ENCODE measurements at places on chromosomes 2 and 18.

GRCh38 chr2:163077241-163077640, 238.7 kb upstream of the KCNH7 start:
- DNase-seq: no peak

- DNase-seq: no peak
Observed at GRCh38 chr2:147365622-147366021, 479.2 kb upstream of the ACVR2A start.

- no peak for DNase-seq
Observed at GRCh38 chr18:12408247-12408869, 629 bp downstream of the PRELID3A start.

DNA sequence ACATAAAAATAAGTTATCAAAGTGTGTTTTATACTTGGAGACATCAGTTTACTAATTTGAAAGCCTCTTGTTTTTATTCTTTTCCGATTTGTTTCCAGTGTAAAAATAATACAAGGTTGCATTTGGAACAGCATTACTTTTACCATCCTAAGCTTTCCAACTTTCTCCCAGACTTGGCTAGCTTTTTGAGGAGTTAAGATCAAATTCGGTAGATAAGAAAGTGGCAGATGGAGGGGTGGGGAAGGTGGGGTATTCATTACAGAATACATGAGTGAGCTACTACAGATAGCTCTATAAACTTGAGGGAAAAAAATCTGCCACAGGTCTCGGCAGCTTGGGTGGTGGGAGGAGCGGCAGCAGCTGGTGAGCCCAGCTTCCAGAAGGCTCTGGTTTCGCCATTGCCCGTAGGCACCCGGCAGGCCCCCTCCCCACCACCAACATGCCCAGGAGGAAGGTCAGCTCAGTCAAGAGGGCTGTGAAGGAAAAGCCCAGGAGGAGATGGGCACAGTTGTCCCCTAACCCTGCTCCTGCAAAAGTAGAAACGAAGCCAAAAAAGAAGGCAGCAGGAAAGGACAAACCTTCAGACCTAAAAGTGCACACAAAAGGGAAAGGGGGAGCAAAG, 18.6 kb upstream of the RMC1 start:
- DNase-seq: no peak

- no peak for DNase-seq
Observed at GRCh38 chr2:42446503-42447271, 47.1 kb downstream of the KCNG3 start.

DNA sequence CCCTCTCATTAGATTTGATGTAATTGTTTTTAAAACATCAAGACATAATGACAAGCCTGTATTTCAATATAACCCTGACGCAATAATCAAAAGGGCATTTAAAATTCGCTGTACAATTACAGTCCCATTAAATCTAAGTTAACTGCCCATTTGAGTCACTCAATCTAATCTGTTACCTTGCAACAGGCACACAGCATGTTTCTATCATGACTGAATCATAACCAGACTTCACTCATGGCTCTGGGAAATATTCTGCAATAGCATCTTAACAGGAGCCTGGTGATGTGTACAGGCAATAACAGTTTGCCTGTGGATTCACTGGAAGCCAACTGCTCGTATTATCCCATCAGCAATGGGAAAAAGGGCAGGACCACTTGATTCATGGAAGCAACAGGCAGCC, 142.3 kb upstream of the NCKAP5 start:
- no peak for DNase-seq

- no peak for DNase-seq
Observed at GRCh38 chr18:76255070-76255683, 239.9 kb downstream of the ZNF516 start.

- DNase-seq: no peak
Observed at GRCh38 chr2:80298954-80299353, 5.6 kb downstream of the LRRTM1 start.

DNA sequence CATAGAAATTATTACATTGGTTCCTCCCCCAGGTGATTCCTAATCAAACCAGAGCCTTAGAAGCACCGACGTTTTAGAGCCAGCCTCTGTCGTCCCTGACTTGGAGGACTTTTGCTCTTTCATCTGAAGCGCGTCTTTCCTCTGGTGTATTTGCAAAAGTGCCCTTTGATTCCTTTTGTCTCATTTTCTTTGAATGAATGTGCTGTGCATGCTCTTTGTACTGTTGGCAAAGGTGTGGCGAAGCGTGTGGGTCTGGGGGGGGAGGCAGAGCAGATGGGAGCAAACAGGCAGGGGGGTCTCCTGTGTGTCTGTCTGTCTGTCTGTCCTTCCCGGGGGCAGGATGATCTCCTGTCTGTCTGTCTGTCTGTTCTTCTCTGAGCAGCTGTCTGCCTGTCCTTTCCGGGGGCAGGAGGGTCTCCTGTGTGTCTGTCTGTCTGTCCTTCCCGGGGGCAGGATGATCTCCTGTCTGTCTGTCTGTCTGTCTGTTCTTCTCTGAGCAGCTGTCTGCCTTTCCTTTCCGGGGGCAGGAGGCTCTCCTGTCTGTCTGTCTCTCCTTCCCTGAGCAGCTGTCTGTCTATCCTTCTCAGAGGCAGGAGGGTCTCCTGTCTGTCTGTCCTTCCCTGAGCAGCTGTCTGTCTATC, 205.5 kb upstream of the MYT1L start:
- no peak for DNase-seq

DNA sequence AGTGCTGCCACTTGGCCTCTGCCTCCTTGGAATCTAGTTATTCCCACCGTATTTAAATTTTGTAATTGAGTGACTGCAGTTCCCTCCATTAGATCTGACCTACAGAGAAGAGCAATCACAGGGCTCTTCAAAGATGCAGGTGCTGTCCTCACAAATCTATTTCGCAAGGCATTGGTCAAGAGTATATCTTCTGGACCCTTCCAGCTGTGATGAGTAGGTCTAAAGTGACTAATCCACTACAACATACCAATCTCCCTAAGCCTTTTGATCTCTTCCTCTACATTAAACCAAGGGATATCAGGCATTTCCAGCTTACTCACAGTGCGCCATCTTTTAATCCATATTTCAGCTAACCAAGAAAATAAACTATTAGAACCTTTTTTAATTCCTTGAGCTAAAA, 65.1 kb upstream of the COL3A1 start:
- no peak for DNase-seq

- DNase-seq: no peak
Observed at GRCh38 chr2:235960011-235960715, 208.0 kb downstream of the GBX2 start.

DNA sequence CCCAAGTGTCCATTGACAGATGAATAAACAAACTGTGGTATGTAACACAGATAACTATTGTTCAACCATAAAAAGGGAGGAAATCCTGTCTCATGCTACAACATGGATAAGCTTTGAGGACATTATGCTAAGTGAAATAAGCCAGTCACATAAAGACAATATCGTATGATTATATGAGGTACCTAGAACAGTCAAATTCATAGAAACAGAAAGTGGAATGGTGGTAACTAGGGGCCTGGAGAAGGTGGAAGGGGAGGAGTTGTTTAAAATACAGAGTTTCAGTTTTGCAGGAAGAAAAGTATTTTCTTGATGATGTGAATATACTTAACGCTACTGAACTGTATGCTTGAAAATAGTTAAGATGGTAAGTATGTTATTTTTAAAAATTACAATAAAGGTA, 304.6 kb upstream of the CXCR4 start:
- no peak for DNase-seq

DNA sequence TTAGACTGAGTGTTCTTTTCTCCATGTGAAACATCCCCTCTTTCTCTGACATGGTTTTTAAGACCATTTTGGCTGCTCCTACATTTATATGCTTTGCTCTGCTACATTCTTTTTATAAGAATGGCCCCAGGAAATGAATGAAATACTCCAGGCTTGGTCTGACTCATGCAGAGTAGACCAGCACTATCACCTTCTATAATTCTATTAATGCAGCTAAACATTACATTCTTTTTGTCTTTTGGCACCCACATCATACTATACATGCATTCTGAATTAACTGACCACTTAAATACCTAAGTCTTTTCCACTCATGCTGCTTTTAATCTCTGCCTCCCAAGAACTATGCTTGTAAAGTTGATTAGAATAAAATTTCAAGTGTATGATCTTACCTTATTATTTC, 94.1 kb downstream of the AAK1 start:
- no peak for DNase-seq

- DNase-seq: no peak
Observed at GRCh38 chr2:54876764-54877163, 153.3 kb downstream of the EML6 start.

DNA sequence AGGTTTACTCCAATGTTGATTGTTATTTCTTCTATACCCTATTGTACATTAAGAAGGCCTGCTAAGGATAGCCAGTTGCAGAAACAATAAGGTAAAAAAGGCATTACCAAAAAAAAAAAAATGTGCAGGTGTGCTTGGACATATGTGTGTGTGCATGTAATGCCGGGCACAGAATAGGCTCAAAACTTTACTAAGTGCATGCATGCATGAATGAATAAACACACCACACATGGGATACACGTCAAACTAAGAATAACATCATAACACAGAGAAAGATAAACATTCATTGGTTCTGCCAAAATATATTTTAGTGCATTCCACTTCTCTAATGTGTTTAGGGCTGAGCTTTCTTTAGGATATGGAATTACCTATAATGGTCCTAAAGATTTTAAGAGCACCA, 298.2 kb downstream of the TCF4 start:
- no peak for DNase-seq

DNA sequence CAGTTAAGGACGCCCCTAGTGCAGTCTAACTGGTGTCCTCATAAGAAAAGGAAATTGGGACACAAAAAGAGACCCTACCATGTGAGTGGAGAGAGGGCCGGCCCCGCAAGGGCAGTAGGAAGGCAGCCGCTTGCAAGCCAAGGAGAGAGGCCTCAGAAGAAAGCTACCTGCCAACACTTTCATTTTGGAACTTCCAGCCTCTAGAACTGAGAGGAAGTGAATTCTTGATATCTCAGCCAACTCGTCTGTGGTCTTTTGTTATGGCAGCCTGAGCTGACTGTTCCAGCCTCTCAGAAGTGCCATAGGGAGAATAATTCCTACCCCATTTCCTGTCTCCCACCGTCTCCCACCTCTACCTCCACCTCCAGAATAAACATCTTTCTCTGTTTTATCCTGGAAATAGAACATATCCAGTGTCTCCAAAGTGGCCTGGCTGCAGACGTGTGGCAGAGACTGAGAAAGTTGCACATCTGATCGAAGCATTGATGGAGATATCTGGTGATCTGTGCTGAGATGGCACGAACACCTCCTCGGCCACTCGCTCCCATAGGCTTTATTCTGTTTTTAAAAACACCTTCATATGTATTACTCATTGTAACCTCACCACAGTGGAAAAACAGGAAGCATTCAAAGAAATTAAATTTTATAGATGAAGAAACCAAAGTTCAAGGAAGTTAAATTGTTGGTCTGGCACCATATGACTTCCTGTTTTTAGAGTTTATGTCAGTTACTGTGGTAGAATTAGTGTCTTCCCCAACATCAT, 39.5 kb upstream of the MARCO start:
- DNase-seq: no peak

DNA sequence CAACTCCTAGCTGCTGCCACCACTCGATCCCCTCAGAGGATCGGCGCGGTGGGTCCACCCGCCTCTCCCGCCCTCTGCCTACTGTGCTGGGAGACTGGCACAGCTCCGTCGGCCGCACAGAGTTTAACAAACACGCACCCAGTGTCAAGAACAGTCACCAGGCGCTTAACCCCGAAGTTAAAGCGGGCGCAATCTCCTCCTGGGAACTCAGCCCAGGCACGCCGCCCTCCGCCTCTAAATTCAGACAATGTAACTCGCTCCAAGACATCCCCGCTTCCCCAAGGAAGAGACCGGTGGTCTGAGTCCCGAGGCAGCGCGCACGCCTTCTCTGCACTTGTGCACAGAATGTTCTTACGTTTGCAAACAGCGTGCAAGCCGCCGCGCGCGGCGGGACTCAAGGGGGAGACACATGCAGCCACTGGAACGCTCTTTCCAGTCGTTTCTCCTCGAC, 533 bp downstream of the CXCR4 start:
- no peak for DNase-seq

GRCh38 chr2:187055463-187055862, 206.5 kb upstream of the ZSWIM2 start:
- DNase-seq: no peak

GRCh38 chr2:202337151-202337550, 39.0 kb upstream of the BMPR2 start:
- DNase-seq: no peak

- DNase-seq: no peak
Observed at GRCh38 chr2:182713601-182714000, 2.5 kb upstream of the DNAJC10 start.

GRCh38 chr2:240024766-240025165, 376 bp downstream of the NDUFA10 start:
- no peak for DNase-seq

DNA sequence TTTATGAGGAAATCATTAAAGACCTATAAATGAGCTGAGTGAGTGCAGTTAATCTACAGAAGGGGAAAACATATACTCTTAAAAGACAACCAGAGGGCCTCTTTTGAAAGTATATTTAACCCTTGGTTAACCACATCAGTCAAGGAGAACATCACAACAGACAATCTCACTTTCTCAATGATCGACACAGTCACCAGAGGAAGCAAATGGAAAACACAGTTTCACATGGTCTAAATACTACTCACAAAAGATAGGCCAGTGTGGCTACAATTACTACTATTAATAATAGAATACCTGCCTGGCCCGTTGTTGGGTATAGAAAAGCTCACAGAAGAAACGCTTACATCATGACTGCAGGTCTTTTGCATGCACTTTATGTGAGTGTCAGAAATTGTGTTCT, 426.2 kb downstream of the NCKAP5 start:
- DNase-seq: no peak

- no peak for DNase-seq
Observed at GRCh38 chr2:54574107-54574859, 118.2 kb downstream of the SPTBN1 start.

DNA sequence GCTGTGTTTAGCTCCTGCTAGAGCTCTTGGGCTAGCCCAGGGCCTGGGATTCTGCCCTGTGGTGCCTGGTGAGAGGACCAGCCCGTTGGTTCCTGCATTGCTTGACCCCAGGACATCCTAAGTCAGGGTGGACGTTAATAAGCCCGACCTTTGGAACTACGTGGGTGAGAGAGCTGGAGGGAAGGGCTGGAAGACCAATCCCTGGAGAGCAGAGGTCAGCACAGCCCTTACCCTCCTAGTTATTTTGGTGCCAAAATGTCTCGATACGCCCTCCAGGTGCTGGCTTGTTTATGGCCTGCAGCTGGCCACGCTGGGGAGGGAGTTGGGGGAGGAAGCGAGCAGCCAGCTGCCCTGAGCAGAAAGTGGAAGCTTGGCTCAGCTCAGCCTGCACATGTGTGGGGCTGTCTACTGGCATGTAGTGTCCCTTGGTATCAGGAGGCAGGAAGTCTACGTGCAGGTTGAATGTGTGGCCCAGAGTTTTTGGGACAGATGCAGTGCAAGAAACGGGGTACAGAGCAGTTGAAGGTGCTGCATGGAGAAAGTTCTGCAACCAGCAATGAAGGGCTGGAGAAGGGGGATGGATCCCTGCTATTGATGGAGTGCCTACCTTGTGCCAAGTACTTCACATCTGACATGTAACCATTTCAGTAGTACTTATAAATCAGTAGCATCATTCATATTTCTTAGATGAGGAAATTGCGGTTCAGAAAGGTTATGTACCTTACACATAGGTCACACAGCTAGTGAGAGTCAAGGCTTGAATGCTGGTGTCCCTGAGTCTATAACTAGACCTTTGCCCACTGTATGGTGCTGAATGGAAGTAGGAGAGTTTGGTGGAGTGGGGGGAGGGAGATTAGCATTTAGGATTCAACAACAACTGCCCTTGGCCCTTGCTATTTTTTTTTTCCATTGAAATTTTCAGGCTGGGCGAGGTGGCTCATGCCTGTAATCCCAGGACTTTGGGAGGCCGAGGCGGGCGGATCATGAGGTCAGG, 5.0 kb upstream of the DGKD start:
- DNase-seq: no peak

Measured in cortex of kidney (tissue), 1 donor.